CD4-positive, alpha-beta T cell treated with Interleukin-21 for 1 hour (primary cell): ENCODE measurements at places on chromosomes 13 and 19.

- peak; percentile 67 for DNase-seq
These were observed 629 bp upstream of the LRRC63 start for GRCh38 chr13:46211116-46211482.

DNA sequence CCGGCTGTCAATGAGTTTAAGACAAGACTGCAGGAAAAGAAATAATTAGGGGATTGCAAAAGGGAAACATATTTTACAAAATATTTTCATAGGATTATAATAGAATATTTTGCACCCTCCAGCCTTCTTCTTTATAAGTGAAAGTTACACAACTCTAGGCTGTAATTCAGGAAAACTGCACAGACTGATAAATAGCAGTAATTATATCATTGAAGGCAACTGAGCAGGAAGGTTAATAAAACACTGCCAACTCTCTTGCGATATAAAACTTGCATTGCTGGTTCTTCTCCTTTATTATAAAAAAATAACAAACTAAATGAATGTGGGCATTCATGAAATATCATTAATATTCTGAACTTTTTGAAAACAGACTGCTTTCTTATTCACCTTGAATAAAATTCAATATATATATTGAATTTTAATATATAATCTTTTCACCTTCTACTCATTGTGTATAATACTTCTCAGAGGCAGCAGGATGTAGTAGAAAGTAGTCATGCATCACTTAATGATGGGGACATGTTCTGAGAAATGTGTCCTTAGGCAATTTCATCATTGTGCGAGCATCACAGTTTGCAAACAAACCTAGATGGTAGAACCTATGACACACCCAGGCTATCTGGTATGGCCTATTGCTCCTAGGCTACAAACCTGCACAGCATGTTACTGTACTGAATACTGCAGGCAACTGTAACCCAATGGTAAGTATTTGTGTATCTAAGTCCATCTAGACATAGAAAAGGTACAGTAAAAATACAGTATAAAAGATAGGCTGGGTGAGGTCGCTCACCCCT lies 24.9 kb upstream of the STARD13 start:
- DNase-seq = no peak

GRCh38 chr13:61036715-61037114 lies 378.9 kb downstream of the PCDH20 start:
- no peak for DNase-seq

- DNase-seq = no peak
These were observed 43.2 kb upstream of the TSHZ3 start for GRCh38 chr19:31392464-31392863.

DNA sequence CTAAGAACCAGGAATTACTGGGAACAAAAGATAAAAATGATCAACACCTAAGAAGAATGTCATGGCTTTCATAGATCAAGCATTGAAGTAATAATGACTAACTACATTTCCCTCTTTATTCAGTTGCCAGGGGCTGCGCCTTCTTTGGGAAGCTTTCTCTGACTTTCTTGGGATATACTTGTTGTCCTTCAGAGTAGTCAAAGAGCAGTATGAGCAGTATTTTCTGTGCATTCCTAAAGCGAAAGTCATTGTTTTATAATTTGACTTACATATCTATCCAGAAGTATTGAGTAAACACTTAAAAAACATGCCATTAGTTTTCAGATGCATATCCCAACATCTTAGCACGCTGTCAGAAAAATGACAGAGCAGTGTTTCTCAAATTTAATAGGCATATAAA lies 2412.4 kb downstream of the PCDH9 start:
- no peak for DNase-seq

GRCh38 chr13:109156181-109156935 lies 526.9 kb downstream of the MYO16 start:
- DNase-seq = no peak

GRCh38 chr19:17329366-17330261 lies 5.0 kb downstream of the ANO8 start:
- no peak for DNase-seq

DNA sequence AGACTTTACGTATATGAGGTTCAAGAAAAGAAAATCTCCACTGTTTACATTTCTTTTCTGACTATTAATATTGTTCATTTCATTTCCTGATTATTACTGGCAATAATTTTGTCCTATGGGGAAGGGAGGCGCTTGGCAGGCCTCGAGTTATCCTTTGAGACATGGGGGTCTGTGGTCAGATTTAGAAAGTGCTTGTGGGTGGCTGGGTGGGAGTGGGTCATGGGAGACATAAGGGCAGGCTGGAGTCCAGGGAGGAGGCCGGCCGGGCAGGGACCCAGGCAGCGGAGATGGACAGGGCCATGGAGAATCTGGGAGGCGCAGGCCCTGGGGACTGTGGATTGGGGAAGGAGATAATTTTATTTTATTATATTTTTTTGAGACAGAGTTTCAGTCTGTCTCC lies 40.1 kb downstream of the LTBP4 start:
- no peak for DNase-seq

DNA sequence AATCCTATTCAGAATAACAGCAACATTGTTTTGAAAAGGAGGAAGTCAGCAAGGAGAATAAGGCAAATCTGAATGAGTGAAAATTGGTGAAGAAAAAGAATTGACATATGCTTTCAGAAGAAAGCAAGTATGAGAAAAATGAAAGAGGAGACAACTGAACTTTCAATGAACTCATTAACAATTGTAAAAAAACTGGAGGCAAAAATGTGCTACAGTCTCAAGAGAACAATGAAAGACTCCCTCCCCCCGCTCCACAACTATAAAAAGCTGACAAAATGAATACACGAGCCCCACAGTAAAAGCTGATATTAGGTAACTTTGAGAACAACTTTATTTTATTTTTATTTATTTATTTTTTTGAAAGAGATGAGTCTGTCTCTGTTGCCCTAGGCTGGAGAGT lies 373.1 kb downstream of the DIAPH3 start:
- DNase-seq = no peak

GRCh38 chr13:39599842-39600241 lies 3.2 kb downstream of the LHFPL6 start:
- no peak for DNase-seq

GRCh38 chr19:10984166-10984735 lies 23.4 kb downstream of the SMARCA4 start:
- DNase-seq = no peak

GRCh38 chr13:98482476-98483444 lies 94.1 kb downstream of the STK24 start:
- no peak for DNase-seq

GRCh38 chr19:45899253-45899652 lies 3.2 kb downstream of the MYPOP start:
- no peak for DNase-seq

GRCh38 chr19:45186509-45187334 lies 8.1 kb downstream of the BLOC1S3 start:
- no peak for DNase-seq

DNA sequence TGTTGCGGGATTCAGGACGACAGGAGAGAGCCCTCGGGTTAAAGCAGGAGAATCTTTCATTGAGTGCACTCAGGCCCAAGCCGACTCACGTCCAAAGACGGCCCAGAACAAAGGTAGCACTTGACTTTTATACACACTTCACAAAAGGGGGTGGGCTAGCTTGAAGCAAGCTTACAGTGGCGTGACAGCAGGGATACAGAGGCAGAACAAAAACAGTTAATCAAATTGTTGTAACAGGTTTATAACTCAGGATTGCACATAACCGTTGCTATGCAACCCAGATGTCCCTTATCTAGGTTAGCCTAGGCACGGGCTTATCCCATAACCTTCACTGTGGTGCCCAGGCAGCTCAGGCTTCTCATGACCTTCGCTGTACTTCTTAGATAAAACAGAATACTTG lies 2.0 kb downstream of the MED25 start:
- no peak for DNase-seq

GRCh38 chr13:43676320-43676719 lies 110.5 kb downstream of the ENOX1 start:
- DNase-seq = no peak

DNA sequence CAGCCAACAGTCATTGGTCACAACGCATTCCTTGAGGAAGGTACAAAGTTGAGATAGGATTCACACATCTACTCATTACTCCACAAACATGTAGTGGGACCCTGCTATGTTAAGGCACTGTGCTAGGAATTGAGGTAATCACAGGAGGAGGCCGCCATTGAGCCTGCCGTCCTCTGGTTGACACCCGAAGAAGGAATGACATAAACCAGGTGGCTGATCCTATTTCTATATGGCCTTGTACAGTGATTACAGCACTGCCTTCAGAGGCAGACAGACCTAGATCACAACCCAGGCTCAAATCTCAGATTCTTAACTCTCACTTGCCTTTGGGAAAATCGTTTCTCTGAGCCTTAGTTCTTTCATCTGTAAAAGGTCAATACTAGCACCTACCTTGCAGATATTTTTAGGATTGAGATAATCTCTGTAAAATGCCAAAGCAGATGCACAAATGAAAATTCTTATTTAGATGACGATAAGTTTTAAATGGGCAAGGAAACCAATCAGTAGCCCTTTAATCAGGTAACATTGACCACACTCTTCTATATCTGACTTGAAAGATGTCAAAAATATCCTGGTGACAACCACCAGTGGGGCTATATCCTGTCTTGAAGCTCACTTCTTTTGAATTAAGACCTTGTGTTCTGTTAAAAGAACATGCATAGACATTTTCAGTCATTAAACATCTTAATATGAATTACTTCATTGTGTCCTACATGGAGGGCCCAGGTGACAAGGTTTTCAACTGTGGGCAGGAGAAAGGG lies 251.6 kb downstream of the KCTD12 start:
- no peak for DNase-seq

DNA sequence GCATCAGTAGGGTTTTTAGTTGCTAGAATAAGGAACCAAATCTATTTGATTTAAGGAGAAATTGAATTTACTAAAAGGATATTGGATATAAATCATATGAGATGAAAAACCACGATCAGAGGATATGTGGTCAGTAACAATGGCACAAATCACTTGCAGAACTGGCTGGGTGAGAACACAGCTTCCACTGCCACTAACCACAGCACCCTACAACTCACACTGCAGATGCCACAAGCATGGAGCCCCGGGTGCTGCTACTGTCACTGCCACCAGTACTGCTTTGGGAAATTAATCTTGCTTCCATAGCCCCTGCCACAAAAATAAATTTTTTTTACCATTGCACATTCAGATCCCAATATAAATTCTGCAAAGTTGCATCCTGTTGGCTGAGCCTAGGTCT lies 40.6 kb upstream of the KLF12 start:
- DNase-seq = peak; percentile 15

DNA sequence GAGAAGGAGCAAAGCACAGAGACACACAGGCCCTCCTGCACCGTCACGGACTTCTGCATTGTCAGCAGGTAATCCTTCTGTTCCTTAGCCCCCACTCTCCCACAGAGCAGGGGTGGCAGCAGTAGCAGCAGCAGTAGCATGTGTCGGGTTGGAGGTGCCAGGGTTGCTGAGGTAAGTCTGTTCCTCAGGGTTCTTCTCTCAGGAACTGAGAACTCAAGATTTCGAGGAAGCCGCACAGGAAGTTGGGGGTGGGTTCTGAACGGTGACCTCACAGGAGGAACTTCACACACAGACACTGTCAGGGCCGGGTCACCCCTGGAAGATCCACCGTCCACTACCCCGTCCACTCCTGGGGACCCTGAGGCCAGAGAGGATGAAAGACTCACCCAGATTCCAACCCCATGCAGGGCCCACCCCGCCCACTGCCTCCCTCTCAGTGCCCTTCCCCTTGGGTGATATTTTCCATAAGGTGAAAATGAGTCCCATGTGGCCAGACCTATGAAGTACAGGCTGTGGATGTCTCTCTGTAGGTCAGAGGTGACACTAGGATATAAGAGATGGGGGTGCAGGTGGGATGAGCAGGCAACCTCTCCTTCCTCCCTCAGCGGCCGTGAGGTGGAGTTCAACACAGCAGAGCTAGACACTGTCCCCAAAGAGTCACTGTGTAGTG lies at the start of gene SIGLEC12:
Gene SIGLEC12, minus strand, starts transcription at position 207 of the 670 bp plus-strand sequence. Its CDS starts 67 bp downstream, at position 140.
- DNase-seq = no peak

GRCh38 chr19:30425885-30426838 lies 54.0 kb downstream of the ZNF536 start:
- no peak for DNase-seq

DNA sequence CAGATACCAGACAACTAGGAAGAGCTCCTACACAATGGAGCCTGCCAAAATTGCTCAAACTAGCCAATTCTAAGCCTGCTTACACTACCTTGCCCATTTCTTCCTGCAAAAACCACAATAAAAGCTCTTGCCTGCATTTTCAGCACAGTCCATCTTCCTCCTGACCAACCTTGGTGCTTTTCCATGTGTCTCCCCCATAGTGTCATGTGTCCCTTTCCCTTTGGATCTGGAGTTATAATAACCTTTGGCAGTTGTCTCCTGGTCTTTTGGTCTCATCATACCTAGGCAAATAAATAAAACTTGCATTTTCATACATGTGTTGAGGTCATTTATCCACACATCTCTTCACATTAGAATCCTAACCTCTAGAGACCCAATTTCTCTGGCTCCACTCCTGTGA lies 203.1 kb upstream of the TRPC4 start:
- no peak for DNase-seq

- no peak for DNase-seq
These were observed 14.3 kb upstream of the FOXO1 start for GRCh38 chr13:40680659-40681323.

DNA sequence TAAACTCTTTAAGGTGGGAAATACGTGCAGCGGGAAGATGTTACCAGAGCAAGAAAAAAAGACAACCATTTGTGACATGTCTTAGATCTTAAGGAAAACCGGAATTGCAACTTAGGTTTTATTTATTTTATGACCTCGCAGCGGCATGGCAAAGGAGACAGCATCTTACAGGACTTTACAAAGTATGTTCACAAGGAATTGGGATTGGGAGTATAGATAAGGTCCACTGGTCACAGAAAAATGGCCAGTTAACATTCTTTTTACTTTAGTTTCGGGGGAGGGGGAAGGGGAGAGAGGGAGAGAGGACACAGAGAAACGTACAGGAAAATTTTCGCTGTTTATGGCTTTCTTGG lies 104.5 kb upstream of the DIAPH3 start:
- no peak for DNase-seq

DNA sequence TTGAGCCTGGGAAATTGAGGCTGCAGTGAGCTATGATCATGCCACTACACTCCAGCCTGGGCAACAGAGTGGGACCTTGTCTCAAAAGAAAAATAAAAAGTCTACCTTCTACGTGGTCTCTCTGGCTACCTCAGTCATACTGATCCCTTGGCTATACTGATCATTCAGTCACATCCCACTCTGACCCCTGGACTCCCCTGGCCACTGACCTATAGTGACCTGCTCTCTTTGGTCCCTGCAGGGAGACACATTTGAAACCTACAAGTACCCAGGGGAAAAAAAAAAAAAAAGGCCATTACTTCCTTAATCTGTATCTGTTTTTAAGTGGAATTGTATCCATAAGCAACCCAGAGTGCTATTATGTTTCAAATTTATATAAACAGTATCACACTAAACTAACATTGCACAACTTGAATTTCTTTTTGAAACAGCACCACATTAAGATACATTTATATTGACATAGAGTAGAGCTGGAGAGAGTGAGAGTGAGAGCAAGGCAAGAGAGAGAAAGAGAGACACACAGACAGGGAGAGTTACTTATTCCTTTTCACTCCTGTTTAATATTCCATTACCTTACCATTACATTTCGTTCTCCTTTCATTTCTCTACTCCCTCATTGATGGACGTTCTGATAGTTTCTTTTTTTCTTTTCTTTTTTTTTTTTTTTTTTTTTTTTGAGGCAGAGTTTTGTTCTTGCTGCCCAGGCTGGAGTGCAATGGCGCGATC lies 23.7 kb upstream of the CERS4 start:
- DNase-seq = no peak
